ENCODE measurements at places on chromosomes 3 and 15.

DNA sequence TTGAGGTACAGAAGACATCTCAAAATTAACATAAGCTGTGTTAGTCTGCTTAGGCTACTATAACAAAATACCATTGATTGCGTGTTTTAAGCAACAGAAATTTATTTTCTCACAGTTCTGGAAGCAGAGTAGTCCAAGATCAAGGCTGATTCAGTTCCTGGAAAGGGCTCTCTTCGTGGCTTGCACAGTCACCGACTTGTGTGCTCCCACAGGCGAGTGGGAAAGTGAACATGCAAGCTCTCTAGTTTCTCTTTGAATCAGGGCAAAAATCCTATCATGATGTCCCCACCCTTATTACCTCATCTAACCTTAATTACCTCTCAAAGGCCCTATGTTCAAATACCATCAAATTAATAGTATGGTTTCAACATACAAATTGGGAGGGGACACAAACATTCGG, 505.9 kb downstream of the ZIC1 start:
- peak; percentile 4 for DNase-seq

GRCh38 chr3:16461463-16462245, 51.8 kb downstream of the RFTN1 start:
- no peak for DNase-seq

DNA sequence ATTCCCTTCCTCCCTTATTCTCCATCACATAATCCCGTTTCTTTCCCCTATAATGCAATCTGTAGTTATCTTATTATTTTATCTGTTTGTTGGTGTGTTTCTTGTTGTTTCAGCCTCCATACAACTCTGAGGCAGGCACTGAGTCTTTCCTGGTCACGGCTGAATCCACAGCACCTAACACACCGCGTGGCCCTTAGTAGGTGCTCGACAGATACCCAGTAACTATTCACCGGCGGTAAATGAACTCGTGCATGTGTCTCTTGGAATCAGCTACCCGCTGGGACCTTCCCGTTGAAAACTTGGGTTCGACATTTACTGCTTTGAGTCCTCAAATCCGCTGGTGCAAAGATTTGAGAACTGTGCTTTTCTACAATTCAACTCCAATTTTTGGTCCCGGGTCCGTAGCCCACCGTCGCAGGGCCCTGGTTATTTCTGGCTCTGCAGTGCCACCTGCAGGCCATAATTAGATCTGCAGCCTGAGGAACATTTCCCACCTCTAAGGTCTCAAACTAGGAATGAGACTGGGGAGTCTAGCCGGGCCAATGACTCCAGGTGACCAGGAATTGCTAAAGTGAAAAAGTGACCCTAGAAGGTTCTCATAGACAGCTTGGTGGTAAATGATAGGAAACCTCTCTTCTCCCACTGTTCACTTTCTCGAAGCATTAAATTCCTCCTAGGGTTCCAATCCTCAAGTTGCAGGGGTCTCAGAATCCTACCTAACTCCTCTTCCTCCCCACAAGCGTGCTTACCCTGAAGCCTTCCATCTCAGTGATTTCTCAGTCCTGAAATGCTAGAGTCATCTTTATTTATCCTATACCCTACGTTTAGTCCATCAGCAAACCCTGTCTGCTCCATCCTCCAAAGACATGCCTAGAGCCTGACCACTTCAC, 40.0 kb upstream of the TRH start:
- no peak for DNase-seq

DNA sequence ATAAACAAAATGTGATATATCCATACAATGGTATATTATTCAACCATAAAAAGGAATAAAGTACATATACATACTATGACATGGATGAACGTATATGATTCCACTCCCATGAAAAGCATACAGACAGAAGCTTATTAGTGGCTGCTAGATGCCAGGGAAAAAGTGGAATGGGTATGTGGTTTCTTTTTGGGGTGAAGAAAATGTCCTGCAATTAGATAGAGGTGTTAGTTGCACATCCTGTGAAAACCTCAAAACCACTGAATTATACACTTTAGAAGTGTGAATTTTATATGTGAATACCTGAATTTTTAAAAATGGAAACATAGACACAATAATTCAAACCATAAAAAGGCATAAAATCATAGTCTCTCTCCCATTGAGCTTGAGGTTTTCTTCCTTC, 11.2 kb downstream of the DENND6A start:
- DNase-seq: no peak

GRCh38 chr3:131110087-131110486, 83.4 kb downstream of the NEK11 start:
- no peak for DNase-seq

GRCh38 chr3:81974751-81975150, 213.3 kb upstream of the GBE1 start:
- no peak for DNase-seq

- peak; percentile 61 for DNase-seq
These were observed 582 bp upstream of the SLCO3A1 start for GRCh38 chr15:91852741-91853510.

DNA sequence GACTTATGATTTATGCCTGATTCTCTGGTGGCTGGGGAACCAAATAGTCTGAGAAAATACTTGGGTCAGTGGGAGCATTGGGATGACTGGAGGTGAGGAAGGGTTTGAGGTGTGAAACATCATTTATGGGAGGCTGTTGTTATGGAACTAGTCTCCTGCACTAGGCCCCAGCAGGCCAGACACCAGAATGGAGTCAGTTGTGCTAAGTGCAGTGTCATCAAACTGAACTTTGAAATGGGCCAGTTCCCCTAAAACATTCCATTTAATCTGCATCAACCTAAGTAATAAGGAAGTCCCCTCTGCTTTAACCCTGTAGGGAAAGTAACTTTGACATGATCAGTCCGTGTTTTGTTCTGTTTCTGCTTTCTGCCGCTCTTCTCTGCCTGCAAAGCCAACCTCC, 44.9 kb upstream of the KLHL25 start:
- no peak for DNase-seq

- peak; percentile 49 for DNase-seq
These were observed 49.8 kb downstream of the NIPA2 start for GRCh38 chr15:22888120-22888859.

- no peak for DNase-seq
These were observed 57.9 kb downstream of the TCAIM start for GRCh38 chr3:44396200-44397171.

DNA sequence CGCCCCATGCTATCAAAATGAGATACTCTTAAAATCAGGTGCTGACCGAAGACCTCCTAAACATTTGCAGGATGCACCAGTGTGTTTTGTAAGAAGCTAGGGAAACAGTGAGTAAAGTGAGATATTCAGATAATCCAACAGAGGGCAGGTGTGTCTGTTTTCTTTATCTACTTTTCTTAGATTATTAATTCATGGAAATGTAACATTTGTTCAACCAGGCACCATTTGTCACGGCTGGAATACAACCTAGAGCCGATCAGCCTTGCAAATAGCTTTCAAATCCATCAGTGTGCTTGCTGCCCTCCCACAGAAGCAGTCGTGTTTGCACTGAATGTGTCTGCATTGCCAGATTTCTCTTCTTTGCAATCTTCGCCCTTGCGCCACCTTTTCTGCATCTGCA, 201.9 kb upstream of the CHRM5 start:
- DNase-seq: no peak

GRCh38 chr3:157469561-157470294, 33.1 kb downstream of the PTX3 start:
- DNase-seq: no peak

DNA sequence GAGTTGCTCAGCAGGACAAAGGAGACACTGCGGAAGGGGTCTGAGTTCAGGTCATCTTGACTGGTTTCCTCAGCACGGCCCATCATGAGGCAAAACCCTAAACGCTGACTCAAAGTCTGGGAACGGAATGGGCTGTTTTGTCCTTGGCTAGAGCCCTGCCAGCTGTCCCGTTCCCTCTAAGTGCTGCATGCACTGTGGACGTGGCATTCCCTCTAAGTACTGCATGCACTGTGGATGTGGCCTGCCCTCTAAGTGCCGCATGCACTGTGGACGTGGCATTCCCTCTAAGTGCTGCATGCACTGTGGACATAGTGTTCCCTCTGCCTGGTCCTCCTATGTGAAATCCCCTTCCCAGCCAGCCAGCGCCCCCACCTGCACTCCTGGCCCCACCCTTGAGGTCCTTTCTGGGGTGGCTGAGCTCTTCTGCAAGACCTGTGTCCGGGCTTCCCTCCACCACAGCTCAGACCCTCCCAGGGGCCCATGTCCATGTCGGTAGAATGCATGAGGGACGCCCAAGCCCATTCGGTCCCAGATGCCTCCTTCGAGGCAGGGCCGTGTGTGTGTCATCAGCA, 36.7 kb downstream of the TM2D3 start:
- no peak for DNase-seq

- peak; percentile 7 for DNase-seq
These were observed 161.4 kb downstream of the GMNC start for GRCh38 chr3:190701096-190701532.

DNA sequence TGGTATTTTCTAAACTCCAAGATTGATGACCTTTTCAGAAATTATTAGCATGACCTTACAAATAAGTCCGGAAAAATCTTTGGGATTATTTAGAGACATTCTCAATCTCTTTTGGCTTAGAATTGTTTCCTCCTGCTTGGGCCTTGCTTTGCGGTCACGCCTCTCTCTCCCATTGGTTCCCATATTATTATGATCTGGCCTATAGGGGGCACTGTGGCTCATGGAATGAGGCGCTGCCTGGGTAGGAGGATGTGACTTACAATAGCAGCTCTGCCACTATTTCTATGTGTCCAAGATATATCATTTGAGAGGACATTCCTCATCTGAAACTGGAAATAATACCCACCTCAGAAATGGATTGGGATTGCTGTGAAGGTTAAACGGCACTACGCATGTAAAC, 464.9 kb downstream of the MFSD1 start:
- DNase-seq: no peak

GRCh38 chr3:177134816-177135210, 62.5 kb downstream of the TBL1XR1 start:
- no peak for DNase-seq

- DNase-seq: no peak
These were observed at the start of the genes CLCN2 and POLR2H for GRCh38 chr3:184361532-184361931. CLCN2 (minus strand) TSS chr3:184361605; CDS start chr3:184361479, 126 bp downstream. POLR2H (plus strand) TSS chr3:184361710; CDS start chr3:184363493, 1,783 bp downstream.

DNA sequence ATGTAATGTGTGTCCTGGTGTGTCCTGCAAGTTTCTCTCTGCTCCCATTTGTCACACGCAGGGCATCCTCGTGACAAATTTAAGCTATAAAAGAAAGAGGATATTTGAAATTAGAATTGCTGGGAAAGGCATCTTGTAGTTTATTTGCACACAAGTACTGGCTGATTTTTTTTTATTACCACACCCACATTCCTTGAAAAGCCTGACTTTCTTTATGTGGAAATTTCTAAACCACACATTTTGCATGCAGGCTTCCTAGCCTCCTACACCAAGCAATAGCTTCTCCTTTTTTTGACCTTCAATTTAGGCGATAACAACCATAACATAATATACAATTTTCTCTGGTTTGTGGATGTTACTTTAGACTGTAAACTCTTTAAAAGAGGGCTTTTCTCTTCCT, 126.1 kb downstream of the SERPINI1 start:
- DNase-seq: no peak

DNA sequence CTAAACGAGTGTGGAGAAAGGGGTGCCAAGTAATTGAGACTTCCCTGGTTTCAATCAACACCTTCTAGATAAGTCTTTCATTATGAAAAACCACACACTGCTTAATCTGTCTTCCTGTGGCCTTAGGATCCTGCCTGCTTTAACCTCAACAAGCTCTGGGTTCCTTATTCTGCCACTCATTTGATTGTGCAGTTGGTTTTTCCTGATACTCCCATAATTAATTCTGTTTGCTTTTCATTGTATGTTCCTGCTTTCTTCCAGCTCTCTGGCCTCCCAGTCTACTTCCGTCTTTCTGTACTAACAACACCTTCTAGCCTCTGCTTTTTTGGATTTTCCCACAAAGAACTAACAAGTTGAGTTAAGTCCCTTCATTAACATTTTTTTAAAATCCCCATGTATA, 20.2 kb upstream of the GCNT3 start:
- DNase-seq: no peak

GRCh38 chr15:73872346-73872745, 1.0 kb upstream of the TBC1D21 start:
- peak; percentile 6 for DNase-seq

DNA sequence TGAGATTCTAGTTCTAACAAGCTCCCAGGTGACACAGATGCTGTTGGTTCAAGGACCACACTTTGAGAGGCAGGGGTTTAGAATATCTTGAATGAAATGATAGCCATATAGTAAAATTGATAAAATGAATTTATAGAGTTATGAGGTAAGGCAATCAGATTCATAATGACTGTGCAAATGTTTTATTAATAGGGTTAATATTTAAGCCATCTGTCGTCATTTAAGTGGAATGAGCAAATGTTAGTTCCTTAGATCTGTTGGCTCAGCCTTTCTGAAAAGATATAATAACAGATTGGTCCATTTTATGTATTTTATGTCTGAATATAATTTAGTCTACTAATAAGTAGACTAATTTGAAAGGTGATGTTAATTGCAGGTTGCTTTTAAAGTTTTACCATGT, 12.9 kb downstream of the REC114 start:
- no peak for DNase-seq

DNA sequence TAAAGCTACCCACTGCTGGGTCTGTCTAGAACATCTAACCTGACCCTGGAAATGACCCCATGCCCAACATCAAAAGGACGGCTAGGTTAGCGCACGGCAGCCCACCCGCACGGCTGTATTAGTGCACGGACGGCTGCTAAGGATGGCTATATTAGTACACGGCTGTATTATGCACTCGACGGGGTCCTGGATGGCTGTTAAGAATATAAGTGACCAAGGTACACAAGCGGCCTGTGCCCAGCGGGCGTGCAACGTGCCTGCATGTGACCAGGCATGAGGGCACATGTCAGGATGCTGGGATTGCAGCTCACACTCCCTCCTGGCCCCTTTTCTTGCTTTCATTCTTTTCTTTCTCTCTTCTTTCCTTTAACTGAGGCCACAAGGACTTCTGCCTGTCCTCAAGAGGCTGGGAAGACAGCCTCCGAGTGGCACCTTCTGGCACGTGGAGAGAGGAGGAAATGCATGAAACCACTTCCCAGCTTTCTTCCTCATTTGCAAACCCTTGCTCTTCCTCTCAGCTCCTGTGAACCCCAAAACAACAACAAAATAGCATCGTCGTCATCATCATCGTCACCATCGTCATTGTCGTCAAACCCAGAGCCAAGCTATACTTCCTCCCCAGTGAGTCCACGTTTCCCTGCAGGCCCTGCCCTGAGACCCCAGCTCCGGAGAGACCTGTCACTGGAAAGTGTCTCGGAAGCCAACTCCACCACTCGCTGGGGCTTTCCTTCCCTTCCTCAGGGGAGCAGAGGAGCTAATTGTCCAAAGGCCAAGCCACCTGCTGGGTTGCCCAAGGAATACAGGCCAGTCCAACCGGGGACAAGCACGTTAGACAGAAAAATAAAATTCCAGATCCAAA, 101.8 kb downstream of the CHSY1 start:
- DNase-seq: no peak

DNA sequence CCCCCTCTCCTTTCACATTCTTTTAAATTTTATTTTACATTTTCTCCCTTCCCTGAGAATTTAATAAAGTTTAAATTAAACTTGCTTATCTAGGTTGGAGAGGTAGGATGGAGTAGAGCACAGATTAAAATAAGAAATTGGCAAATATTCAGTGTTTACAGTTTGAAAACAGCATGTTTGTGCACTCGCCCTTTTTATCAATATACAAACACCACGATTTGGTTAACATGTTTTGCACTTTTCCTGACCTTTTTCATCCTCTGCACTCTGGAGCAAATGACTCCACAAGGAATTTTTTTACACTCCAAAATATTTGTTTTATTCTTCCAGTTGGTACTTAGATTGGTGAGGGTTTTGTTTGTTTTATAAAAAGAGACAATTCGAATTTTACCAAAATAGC, 87.1 kb downstream of the DUT start:
- DNase-seq: no peak
